Kidney capillary endothelial cell (primary cell): ENCODE measurements at places on chromosomes 6 and 20.

DNA sequence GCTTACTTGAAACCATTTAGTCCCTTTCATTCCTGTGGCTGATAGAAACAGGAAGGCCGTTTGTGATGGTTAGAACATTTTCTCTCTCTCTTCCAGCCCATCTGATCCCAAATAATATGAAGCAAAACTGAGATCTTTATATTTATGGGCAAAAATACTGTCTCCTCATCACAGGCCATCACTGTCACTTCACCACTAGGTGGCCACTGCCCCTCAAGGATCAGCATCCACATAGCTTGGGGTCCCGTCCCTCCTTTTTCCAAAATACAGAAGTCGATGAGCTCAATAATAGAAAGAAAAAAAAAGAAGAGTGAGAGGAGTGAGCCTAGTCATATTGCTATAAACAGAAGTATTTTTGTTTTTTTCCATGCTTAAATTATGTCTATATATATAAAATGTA is 46.4 kb upstream of the LAMP5 start:
- DNase-seq: no peak

GRCh38 chr6:156430386-156430785 is 346.8 kb upstream of the ARID1B start:
- DNase-seq: no peak

GRCh38 chr6:110357298-110357663 is 868 bp downstream of the METTL24 start:
- no peak for DNase-seq

- peak; percentile 62 for DNase-seq
Measured at GRCh38 chr6:36757206-36757605, 59.6 kb downstream of the RAB44 start.

GRCh38 chr6:25193460-25194171 is 85.6 kb upstream of the CARMIL1 start:
- peak; percentile 51 for DNase-seq

DNA sequence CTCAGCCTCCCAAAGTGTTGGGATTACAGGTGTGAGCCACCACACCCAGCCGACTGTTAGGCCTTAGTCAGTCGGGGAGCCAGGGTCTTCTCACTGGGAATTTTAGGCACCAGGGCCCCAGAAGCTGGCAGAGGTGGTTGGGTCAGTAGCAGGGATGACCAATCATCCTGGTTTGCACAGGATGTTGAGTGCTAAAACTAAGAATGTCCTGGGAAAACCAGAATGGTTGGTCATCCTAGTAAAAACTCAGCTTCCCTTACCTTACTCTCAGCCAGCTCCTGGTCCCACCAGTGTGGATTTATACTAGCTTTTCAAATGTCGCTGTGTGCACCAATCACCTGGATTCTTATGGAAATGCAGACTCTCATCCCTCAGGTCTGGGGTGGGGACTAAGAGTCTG is 31.8 kb downstream of the KCNG1 start:
- no peak for DNase-seq

GRCh38 chr20:62523473-62524203 is 47.8 kb upstream of the GATA5 start:
- no peak for DNase-seq

DNA sequence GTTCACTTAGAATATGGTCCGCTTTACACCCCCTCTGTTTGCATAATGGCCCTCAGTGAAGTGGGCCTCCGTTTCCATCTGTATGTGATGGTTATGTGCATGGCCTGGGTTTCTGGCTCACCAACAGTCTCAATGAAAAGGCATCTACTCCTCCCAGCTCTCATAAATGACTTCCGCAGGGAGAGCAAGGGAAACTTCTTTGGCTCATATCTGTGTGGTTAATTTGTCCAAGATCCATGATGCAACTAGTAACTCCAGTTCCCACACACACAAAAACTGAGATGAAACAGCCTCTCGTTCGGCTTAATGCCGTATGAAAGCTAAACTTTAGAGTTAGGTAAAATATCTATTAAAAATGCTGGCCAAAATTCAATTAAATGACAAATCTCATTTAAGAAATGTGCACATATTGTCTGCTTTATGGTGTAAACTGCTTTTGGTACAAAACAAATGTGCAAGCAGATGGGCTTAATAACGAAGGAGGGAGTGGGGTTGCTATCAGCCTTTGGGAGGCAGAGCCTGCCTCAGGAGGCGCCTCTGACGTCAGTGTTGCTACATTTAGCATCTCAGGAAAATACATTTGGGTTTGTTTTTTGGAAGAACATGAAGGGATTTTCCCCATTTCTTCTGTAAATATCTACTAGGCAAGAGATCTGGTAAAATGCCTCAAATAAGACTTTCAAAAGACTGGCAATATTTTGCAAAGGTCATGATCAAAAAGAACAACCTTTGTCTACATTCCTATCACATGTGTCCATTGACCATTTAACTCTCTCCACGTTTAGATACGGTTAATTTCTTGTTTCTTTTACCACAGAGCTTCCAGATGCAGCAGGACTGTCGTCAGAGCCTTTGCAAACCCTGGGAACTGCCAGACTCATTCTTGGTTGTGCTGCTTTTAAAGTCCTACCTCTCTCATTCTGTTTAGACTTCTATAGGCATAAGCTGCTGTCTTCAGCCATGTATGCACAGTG is 96.8 kb downstream of the ARMC2 start:
- DNase-seq: no peak

DNA sequence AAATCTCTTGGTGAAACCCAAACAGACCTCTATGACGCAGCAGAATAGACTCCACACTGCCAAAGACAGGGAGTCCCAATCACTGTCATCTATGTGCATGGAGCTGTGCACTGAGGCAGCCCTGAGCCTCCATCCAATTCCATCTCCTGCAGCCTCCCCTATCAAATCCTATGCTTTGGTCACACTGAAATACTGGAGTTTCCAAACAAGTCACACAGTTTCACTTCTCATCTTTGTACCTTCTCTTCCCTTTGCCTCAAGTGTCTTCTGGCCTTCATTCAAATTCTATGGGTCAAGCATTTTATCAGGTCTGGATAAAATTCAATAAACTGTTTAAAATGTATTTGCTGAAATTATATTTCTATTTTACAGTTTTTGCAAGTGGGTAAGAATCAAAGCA is 38.5 kb downstream of the FBXL4 start:
- no peak for DNase-seq

DNA sequence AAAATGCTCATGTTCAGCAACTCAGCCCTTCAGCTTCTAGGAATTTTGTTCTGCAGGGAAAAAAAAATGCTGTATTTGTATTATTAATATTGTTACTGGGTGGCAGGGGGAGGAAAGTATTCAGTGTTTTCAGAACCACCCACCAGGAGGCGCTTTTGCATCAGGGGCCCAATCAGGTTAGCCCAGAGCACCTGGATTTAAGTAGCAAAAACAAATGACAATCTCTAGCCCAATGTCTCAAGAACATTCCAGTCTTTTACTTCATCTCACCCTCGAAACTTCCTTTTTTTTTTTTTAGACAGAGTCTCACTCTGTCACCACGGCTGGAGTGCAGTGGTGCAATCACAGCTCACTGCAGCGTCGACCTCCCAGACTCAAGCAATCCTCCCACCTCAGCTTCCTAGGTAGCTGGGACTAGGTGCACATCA is 635 bp upstream of the C20orf203 start:
- peak; percentile 51 for DNase-seq

DNA sequence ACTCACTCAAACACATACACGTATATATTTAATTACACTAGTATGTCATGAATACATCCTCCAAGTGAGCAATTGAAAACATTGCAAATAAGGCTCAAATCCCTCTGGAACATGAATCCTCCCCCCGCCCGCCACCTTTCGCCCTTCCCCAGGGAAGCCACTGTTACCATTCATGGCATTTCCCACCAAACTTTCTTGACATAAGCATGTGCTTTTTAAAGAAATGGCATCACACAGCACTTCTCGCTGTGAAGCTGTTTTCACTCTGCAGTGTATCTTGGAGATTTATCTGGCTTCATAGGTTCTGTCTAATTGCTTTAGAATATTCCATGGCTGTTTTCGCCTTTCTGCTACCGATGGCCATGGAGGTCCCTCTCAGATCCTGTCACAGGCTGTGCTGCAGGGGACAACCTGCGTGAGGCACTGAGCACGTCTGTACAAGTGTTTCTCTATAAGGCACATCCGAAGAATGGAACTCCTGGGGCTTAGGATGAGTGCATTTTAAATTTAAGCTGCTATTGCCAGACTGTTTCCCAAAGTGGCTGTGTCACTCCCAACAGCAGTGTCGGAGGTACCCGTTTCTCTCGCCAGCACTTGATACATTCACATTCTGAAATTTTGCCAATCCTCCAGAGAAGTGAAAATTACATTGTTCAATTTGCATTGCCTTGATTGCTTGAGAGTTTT is 22.2 kb upstream of the PHACTR3 start:
- no peak for DNase-seq

DNA sequence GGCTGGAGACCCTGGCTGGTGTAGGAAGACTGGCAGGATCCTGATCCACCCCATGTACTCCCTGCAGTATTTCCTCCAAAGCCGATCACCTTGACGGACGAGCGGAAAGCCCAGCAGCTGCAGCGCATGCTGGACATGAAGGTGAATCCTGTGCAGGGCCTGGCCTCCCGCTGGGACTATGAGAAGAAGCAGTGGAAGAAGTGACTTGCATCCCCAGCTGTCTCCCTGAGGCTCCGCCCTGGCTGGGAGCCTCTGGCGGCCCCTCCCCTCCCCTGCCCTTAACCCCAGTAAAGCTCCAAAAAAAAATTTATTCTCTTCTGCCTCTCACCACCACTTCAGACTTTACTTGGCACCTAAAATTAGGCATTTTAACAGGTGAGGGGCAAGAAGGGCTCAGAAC is 7.0 kb downstream of the COX4I2 start:
- DNase-seq: no peak

DNA sequence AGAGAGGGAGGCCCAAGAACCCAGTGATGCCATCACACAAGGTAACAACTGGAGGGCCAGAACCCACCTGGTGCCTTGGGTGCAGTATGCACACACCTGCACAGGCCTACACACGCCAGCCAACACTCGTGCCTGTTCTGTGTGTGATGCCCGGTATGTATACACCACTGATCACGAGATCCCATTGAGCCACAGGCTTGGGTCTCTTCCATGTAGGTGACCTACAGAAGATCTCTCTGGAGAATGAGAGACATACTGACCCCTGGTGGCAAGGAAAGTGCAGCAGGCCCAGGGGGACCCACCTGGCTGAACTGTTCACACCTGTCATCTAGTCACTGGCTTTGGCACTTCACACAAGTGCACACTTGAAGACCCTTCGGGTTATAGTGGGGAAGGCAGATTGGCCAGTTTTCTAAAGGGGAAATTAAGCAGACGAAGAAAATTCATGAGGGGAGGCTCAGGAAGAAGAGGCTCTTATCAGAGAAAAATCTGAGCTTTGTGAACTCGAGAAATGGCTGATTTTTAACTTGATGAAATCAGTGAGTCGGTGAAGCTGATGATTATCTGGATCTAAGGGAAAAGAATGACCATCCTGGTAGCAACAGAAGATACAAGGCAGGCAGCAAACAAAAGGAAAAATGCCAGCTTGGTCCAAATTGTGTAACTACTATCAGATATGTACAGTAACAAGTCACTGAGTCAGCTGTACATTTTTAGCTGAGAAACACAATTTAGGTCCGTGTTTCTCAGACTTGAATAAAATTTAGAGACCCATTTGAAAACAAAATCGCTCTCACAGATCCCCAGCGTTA is 69.1 kb upstream of the PBOV1 start:
- no peak for DNase-seq

DNA sequence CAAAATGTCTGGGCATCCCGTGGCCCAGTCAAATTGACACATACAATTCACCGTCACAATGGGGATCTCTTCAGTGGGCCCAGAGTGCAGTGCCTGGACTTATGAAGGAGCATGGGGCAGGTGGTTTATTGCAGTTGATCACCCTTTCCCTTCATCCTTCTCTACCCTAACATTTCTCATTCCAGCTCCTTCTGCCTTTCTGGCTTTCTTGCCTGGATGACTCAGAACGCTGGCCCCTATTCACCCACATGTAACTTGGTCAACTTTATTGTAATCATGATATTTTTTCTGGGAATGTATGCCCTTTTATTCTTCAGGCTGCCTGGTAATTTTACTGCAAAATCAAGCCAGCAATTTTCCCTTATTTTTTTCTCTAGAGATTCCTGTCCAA is 179.9 kb upstream of the DTNBP1 start:
- DNase-seq: no peak

- DNase-seq: peak; percentile 78
Measured at GRCh38 chr6:138555421-138555988, 56.2 kb upstream of the NHSL1 start.

DNA sequence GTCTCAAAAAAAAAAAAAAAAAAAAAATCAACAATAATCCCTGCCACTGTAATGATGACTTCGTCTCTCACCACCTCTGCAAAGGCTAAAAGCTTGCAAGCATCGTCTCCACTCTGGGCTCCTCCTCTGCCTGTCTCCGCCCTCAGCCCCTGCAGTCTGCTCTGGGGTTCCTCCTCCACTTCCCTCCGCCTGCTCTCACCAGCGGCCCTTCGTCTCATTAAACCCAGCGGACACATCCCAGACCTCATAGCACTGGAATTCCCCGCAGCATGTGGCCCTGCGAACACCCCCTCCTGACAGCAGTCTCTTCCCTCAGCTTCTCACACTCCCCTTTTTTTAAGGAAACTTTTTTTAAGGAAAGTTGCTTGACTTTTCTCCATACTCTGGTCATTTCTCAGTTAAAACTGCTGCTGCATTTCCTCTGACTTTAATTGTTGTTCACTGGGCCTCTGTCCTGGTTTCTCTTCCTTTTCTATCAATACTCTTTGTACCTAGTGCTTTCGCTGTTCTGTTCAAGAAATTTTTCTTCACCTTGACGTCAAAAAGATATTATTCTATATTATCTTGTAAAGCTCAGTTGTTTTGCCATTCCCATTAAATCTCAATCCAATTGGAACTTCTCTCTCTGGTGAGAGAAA is 70.9 kb upstream of the PLEKHG1 start:
- peak; percentile 3 for DNase-seq

- DNase-seq: no peak
Measured at GRCh38 chr6:99333068-99333467, 16.4 kb downstream of the FAXC start.

- DNase-seq: no peak
Measured at GRCh38 chr6:160042788-160043301, 74.0 kb downstream of the IGF2R start.

DNA sequence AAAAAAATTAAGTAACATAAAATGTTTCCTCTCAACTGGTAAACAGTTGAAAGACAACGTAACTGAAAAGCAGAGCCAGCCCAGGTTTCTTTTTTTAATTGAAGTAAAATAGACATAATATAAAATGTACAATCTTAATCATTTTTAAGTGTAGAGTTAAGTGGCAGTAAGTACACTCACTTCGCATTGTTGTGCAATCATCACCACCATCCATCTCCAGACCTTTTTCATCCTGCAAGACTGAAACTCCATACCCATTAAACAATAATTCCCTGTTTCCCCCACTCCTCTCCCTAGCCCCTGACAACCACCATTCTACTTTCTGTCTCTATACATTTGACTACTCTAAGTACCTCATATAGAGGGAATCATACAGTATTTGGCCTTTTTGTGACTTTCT is 395.7 kb downstream of the RNGTT start:
- DNase-seq: no peak

GRCh38 chr20:52270001-52270606 is 78.5 kb upstream of the ZFP64 start:
- DNase-seq: no peak

- DNase-seq: no peak
Measured at GRCh38 chr6:20572288-20572687, 38.0 kb downstream of the CDKAL1 start.

- DNase-seq: no peak
Measured at GRCh38 chr6:1758076-1758679, 148.5 kb downstream of the FOXC1 start.
